ENCODE measurements at places on chromosomes 11 and 22.

GRCh38 chr11:82676483-82677094 lies 57.1 kb downstream of the FAM181B start:
- no peak for DNase-seq

DNA sequence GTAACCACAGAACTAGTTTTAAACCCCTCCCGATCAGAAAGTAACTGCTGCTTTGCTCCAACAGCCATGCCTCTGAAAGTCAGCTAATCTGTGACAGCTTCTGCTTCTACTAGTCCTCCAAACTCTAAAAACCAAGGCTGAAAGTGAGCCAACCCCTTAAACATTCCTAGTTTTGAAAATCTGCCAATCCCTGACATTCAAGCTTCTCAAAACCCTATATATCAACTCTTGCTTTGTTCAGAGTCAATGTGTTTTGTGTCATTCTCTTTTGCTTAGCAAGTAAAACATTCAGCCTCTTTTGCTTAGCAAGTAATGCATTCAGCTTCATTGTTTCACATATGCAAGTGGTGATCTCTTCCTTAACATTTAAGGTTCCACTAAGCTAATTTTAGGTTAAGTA lies 56.9 kb downstream of the ATG16L2 start:
- no peak for DNase-seq

GRCh38 chr11:72271980-72272379 lies 28.0 kb upstream of the PHOX2A start:
- no peak for DNase-seq

GRCh38 chr11:78061921-78062311 lies 1.7 kb upstream of the THRSP start:
- DNase-seq: no peak

GRCh38 chr11:117441146-117441975 lies 113.7 kb downstream of the CEP164 start:
- DNase-seq: no peak

DNA sequence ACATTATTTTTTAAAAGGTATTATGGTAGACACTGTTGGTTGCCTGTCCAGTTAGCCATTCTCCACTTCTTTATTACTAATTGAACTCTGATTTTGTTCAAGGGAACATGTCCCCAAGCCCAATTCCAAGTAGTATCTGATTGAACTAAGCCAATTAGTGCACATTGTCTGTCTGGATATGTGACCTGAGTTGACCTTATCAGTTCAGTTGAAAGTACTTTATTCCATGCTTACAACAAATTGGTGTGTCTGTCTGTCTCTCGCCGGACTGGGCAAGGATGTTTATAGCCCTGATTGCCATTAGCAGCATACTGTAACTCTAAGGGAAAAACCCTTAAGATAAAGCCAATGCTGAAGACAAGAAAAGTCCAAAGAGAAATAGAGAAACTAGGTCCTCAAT lies 85.6 kb downstream of the INTS4 start:
- DNase-seq: no peak

DNA sequence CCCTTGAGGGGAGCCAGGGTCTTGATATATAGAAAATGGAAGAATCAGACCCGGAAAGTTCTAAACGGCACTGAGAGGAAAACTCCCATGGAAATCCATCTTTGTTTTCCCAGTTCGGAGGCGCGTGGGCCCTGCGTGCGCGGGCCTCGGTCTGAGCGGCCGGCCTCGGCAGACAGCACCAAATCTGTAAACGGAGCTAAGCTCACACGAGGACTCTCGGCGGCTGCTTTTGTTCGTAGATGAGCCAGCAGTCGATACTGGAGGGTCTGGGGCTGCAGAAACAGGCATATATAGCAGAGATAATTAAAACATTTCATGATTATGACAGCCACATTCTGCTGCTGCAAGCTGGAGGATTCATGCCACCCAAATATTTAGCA lies 68.5 kb upstream of the PPARA start:
- DNase-seq: no peak

DNA sequence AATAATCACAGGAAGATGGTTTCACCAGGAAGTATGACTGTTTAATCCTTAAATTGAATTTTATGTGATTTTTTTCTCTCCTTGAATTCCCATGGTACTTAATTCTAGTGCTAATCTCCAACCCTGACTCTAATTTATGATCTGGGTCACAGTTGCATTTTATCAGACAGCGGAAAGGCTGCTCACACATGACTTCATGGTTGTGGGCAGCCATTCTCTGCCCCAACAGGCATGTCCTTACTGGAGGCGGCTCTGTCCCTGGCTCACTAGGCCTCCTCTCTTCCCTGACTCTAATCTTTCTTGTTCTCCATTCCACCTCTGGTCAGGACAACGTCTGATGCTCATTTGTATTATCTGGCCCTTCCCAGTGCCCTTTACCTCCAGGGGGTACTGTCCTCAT lies 184.4 kb downstream of the CHST1 start:
- no peak for DNase-seq
